Activated T-cell treated with anti-CD3 and anti-CD28 coated beads for 1 hour (primary cell): ENCODE measurements at places on chromosomes 3 and 15.

DNA sequence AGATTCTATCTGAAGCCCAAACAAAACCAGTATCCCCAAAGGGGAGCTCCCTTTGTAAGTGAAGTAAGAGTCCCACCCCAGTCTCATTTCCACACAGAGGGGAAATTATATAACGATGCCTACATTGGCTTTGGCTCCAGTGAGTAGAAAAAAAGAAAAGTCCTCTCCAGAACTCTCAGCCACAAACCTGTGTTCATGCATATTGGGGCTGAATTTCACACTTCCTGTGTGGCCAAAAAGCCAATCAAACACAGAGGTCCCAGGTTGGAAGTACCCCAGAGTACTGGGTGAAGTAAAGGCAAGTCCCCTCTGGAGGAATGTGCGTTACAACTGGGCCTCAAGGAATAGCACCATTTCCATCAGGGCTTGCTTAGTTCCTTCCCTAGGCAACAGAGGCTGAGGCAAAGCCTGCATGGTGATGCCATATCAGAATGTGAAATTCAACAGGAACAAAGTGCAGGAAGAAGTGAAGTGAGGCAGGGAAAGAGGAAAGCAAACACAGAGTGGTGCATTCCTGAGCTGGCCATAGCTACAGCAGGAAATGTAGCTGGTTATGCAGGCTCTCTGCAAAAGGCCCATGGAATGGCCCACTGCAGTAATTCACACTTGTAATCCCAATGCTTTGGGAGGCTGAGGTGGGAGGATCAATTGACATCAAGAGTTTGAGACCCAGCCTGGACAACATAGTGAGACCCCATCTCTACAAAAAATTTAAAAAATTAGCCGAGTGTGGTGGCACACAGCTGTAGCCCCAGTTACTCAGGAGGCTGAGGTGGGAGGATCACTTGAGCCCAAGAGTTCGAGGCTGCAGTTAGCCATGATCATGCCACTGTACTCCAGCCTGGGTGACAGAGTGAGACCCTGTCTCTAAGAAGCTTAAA lies 16.6 kb upstream of the CX3CR1 start:
- no peak for DNase-seq

DNA sequence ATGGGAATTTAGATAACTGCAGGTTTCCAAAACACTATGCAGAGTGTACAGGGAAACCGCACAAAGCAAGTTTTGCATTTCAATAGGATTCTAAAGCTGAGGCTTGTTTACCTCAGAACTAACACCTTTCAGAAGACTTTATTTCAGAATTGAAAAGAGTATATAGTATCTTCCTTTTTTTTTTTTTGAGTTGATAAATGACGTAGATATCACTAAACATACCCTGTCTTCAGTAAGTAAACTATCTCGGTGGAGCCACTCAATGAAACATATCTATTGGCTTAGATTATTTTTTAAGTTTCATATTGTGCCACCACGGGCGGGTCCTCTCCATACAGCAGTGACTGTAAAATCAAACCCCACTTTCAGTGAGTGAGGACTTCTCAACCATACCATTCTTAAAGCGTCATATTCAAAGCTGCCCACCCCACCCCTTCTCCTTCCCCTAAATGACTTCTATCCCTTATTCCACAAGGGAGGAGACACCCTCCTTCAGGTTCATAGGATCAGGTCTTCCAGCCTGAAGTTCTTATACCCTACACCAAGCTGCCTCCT lies 2.0 kb upstream of the TBL1XR1 start:
- DNase-seq = no peak

DNA sequence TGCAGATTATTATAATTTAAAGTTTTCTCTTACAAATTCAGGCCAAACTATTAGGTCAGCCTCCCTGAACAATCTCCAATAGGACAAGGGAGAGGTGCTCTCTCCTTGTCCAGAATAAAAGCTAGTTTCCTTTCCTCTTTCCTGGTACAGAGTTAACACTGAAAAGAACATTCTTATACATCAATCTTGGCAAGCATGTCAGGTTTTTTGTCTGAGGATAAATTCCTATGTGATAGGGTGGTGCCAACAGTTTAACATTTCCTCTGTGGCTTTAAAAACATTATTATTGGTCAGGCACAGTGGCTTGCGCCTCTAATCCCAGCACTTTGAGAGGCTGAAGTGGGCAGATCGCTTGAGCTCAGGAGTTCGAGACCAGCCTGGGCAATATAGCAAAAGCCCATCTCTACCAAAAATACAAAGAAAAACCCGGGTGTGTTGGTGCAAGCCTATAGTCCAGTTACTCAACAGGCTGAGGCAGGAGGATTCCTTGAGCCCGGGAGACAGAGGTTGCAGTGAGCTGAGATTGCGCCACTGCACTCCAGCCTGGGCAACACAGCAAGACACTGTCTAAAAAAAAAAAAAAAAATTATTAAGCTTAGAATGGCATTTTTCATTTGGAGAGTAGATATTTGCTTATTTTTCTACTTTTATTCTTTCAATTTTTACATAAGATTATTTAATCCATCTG lies 13.7 kb upstream of the ULK4 start:
- DNase-seq = no peak

- DNase-seq = no peak
Observed at GRCh38 chr15:83775738-83776137, 121.8 kb downstream of the ADAMTSL3 start.

GRCh38 chr3:152257563-152258035 lies 11.1 kb upstream of the MBNL1 start:
- DNase-seq = no peak

GRCh38 chr3:126394179-126394976 lies at the start of gene CFAP100:
Gene CFAP100 (plus strand): TSS chr3:126394909. CDS start chr3:126396001, 1,092 bp downstream.
- DNase-seq = no peak

DNA sequence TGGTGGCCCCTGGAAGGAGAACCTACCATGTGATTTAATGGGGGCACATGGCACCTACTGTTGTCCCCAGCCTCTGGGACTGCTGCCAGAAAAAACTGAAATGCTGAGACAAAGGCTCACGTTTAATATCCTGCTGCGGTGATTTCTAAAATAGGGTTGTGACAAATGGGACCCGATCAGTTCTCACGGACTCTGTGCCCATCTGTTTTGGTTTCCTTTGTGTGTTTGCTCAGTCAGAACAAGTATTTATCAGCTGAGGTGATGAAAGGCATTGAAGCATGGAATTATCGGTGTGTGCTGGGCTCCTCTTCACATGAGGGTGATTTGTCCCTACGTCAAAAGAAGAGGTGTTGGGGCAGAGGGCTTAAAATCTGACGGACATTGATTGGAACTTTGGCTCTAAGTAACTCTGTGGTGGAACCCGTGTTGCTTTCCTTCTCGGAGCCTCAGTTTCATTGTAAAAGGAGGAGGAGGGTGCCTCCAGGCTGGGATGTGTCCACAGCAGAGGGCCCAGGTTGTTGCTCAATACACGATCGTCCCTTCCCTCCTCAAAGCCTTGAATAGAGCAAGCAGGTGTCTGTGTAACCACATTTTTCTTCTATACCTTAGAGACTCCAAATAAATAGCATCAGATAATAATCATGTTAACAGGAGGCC lies 283.3 kb upstream of the RGMA start:
- DNase-seq = no peak

GRCh38 chr15:31278061-31278445 lies 48.6 kb upstream of the KLF13 start:
- DNase-seq = no peak

GRCh38 chr3:154244644-154245043 lies 79.6 kb downstream of the DHX36 start:
- no peak for DNase-seq

DNA sequence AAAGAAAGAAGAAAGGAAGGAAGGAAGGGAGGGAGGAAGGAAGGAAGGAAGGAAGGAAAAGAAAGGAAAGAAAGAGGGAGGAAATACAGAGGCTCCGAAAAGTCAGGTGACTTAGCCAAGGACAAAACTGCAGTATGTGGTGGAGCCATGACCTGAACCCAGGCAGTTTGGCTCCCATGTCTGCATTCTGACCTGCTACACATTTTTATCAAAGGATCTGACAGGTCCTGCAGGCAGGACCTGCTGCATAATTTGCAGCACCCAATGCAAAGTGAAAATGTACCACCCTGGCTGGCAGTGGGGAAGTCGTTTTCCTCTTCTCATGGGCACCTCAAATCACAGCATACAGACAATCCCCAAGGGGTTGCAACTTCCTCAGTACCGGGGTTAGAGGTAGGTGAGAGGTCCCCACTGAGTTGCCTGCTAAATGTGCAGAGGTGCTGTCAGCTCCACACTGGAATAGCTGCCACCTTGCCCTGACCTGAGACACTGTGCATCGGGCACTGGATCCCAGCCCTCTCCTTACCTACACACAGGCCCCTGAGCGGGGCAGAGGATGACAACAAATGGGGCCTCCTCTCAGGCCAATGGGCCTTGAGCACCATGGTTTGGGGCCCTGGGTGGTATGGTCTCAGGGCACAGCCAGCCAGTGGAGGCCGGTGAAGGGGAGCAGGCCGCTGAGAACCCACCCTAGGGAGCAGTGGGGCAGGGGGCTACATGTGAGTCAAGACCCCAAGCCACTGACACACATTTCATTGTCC lies 175.1 kb downstream of the SHQ1 start:
- no peak for DNase-seq

DNA sequence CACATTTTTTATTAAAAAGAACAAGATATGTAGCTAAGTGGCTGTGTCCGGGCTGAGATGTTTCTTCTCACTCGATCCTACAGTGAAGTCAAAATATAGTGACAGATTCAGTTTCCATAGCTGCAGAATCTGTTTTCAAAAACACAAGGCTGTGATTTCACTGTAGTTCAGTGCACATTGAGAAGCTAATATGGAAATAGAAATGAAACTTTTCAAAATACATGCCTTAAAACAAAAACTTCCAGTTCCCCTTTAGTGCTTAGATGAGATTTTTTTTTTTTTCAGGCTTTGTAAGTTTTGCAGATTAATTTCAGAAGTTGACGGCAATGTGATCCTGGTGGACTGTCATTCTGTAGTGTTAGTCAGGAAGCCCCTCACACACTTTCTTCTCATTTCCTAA lies 23.8 kb upstream of the TRAK1 start:
- no peak for DNase-seq

DNA sequence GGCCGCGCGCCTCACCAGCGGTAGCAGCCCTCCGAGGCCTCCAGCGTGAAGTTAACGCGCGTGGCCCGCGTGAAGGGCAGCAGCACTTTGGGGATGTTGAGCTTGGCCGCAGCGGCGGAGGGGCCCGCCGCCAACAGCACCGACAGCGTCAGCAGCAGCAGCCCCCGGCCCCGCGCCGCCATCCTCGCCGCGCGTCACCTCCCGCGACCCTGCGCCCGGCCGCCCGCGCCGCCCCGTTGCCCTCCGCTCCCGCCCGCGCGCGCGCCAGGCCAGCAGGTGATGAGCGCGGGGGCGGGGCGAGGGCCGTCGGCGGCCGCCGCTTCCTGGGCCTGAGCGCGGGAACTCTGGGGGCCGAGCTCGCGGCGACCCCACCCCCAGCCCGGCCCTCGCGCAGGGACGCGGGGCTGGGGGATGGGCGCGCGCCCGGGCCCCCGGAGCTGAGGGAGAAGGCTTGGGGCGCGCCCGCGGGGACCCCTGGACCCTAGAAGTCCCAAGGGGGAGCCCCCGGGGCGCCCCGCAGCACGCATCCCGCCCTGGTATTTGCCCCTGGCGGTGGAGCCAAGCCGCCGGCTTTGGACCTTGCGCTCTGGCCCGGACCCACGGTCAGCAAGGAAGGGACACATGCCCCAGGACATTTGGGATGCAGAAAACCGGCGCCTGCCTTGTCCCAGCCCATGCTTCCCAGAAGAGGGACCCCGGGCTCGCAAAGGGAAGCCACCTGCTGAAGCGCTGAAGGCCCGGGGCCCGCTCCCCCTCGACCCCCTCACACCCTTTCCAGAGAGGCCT lies at the start of gene NUP210:
NUP210 (minus strand) TSS at position 278 of the 786 bp plus-strand sequence; CDS start at position 182, 96 bp downstream.
- DNase-seq = peak; percentile 36

- no peak for DNase-seq
Observed at GRCh38 chr3:177776661-177777101, 579.4 kb upstream of the TBL1XR1 start.

- no peak for DNase-seq
Observed at GRCh38 chr3:58271901-58272501, 34.0 kb upstream of the RPP14 start.

- no peak for DNase-seq
Observed at GRCh38 chr15:79919749-79920511, 23.1 kb upstream of the MTHFS start.

DNA sequence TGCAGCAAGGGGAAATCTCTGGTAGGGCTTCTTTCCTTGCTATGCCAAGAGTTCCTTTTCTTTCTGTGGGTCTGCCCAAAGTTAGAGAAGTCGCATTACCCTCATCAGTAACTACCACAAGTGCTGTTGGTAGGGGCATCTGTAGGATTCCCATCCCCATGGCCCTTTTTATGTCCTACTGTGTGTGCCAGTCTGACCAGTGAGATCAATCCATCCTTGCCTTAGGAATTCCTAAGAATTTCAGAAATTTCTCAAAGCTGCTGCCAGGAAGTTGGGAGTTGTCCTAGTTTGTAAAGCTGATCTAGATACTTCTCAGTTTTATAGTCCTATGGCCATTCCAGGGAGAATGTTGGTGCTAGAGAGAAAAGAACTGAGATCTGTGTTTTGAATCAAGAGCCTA lies 36.5 kb downstream of the SH3GL3 start:
- DNase-seq = no peak

GRCh38 chr3:31808143-31808720 lies 172.8 kb downstream of the OSBPL10 start:
- no peak for DNase-seq

- DNase-seq = no peak
Observed at GRCh38 chr3:23608650-23609049, 197.1 kb upstream of the UBE2E1 start.

DNA sequence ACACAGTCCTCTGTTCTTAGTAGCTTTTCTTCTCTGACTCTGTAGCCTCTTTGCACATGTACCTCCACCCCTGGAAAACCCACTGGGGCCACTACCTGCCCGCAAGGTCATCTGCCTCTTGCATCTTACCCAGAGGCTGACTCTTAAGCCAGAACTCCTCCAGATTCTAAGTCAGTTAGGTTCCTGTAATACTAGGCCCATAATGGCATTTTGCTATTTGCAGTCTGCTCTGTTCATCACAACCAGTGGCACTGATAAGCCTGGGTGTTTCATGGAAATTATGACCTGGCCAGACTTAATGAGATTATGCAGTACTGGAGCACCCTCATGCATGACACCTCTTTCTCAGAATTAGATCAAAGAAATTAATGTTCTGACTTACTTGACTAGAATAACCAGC lies 31.7 kb upstream of the ATG7 start:
- no peak for DNase-seq

DNA sequence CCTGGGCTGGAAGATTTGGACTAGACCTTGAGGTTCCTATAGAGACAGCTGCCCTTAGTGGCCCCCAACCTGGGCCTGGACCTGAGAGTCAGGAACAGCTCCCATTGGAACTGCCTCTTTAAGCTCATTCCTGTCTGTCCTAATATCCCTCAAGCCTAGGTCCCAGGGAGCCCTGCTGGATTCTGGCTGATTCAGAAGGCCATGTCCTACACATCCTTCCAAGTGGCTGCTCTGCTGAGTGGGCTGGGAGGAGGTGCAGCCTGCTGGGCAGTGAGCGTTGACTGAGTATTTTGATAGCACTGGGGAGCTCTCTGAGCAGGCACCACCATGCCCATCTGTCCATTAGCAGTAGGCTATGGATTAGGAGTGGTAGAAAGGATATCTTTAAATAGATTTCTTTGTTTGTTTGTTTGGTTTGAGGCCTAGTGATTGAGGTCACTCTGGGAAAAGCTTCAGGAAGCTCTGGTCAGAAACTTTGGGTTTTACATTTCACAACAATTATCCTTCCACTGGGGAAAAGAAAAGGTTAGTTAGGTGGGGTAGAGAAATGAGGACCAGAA lies 54.6 kb upstream of the ATOSA start:
- DNase-seq = no peak
